ENCODE measurements at places on chromosomes 1 and 21.

DNA sequence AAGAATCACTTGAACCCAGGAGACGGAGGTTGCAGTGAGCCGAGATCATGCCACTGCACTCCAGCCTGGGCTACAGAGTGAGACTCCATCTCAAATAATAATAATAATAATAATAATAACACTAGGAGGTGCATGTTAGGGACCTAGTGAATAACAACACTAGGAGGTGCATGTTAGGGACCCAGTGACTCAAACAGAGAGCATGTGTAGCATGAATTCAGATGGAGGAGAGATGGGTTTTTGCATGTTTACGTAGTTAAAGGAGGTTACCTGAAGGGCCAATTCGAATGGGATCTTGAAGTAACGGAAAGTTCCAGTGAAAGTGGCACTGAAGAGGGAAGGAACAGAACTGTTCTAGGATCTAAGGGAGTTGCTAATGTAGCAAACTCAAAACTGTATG lies 7.1 kb upstream of the KCNK1 start:
- DNase-seq = no peak

GRCh38 chr21:42156690-42157605 lies 62.0 kb upstream of the ABCG1 start:
- no peak for DNase-seq

DNA sequence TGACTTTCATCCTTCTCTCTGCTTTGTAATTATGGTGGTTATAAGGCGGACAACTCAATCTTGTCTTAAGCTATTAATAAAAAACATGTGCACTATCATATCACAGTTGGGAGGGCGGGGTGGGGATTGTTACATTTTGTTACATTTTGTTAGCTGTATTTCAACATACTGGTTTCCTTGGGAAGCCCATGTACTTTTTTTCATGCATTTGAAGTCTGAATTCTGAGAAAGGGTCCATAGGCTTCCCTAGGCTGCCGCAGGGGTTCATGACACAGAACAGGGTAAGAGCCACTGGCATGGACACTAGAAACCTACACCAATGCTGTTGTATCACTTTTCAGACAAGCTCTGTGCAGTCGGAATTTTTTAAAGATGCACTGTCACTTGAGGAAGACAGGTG lies 178.8 kb downstream of the ETS2 start:
- no peak for DNase-seq

DNA sequence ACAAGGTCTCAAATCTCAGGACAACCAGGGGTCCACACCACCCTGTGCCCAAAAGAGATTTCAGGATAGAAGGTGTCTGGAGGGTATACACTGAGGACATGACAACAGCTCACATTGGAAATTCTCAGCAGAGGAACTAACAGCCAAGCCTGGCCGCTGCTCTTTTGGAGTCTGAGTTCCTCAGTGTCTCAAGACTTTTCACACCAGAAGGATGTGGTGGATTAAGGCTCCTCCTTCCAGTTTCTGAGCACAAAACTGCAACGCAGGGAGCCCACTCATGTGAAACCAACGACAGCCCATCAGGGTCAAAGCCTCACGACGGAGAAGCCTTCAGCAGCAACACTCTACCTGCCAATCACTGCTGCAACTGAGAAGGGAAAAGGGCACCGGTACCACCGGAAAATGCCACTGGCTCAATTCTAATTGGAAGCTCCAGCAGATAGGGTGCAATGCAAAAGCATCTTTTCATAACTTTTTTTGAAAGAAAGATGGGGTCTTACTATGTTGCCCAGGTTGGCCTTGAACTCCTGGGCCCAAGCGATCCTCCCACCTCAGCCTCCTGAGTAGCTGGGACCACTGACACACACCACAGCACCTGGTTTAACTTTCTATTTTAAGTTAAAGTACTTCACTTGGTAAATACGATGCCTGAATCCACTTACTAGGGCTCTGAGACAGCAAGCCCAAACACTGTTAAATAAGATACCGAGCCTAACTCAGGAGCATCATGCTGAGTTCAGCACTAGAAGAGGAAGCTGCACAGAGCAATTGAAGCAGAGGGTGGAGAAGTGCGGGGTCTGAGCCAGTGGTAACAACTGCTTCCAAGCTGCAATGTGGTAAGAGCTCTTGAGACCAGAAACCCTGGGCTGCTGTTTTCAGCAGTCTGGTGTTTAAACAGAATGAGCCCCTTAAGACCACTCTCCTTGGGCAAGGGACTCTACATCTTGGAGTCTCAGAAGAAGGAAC lies 7.8 kb downstream of the CAPZB start:
- DNase-seq = peak; percentile 33

DNA sequence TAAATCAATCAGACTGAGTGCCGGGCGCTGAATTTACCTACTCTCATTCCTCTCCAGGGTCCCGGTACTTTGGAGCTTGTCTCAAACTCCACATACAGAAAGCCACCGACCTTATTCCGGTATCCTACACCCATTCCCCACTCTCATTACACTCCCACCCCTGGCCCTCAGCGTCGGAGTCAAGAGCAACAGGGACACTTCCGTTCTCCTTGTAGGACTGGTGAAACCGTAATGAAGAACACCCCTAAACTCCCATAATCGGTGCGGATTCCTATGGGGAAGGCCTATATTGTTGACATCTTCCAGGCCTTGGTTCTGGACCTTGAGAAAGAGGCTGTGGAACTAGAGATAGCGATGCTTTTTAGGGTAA lies 798 bp downstream of the ZBED6 start:
- peak; percentile 43 for DNase-seq

DNA sequence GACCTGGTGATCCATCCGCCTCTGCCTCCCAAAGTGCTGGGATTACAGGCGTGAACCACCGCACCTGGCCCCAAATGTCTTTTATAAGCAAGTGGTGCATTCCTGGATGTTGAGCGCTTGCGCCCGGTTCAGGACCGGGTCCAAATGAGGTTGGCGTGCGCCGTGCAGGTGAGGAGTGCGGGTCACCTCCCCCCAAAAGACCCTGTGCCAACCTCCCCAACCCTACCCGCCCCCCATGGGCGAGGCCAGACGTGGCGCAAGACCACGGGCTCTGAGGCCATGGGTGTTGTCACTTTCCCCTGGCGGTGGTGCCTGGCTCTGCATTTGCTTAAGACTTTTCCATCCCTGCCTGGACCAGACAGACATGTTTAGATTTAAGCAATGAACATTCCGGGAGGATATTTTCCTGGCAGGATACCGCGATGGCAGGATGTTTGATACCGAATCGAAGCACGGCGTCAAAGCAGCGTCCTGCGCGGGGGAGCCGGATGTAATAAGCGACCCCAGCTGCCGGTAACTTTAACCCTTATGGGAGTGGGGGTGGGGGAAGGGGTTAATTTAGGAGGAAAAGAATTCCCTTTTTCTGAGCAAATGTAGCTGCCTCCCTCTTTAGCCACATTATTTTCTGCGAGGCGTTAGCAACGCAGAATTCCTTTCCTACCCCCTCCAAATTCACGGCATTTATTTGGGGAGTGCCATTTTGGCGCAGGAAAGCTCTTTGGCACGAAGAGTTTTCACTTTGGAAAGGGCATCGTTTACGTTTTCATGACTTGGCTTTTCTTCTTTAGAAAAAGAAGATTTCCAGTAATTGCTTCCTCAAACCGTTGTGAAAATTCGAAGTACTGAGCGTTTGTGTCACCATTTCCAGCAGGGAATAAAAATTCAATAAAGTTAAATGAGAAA lies 27.8 kb upstream of the RNF187 start:
- peak; percentile 72 for DNase-seq

- no peak for DNase-seq
Measured at GRCh38 chr1:48688102-48688760, 88.5 kb downstream of the BEND5 start.

DNA sequence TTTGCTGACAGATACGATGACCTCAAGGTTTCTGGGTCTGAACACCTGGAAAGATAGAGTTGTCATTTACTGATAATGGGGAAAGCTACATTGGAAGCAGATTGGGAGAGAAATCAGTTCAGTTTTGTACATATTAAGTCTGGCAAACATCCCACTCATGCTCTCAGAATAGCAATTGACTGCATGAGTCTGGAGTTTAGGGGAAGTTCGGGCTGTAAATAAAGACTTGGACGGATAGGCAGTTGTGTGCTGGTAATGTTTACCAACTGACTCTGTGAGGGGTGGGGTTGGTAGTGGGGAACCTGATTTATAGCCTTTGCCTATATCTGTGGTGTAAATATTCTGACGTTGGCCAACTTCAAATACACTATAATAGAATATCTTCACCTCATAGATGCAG lies 4.0 kb downstream of the H6PD start:
- DNase-seq = no peak

DNA sequence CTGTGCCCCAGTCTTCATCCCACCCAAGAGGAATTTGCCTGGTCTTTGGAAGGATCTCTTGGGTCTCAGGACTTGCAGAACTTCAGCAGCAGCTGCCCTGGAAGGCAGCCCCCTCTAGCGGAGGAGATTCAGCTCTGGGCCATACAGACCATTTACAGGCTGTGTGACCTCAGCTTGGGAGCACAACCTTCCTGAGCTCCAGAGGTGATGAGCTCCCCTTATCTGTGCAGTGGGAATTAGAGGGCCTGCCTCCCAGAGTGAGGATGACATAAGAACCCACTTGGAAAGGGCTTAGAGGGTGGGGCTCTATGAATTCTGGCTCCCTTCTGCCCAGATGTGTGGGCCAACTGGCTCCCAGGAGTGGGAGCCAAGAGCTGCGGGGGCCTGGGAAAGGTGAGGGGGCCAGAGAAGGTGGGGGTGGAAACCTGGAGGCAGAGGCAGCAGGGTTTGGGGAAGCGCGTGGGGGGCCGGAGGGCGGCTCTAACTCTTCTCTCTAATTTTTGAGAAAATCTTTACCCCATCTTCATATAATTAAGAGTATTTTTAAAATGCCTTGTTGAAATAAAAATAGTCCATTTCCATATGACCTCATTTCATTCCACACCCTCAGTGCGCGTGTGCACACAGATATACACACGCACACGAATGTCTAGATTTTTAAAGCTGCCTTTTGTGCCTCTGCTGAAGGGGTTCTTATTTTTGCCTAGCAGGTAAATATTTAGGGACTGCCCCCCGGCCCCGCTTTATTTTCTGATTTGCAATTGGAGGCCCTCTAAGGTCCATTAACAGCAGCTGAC lies 21.5 kb downstream of the EPHB2 start:
- DNase-seq = no peak

- DNase-seq = no peak
Measured at GRCh38 chr1:205746757-205747412, 3.1 kb downstream of the NUCKS1 start.

GRCh38 chr1:165829888-165830287 lies 2.5 kb downstream of the UCK2 start:
- DNase-seq = no peak
